ENCODE measurements at places on chromosomes 12 and 14.

DNA sequence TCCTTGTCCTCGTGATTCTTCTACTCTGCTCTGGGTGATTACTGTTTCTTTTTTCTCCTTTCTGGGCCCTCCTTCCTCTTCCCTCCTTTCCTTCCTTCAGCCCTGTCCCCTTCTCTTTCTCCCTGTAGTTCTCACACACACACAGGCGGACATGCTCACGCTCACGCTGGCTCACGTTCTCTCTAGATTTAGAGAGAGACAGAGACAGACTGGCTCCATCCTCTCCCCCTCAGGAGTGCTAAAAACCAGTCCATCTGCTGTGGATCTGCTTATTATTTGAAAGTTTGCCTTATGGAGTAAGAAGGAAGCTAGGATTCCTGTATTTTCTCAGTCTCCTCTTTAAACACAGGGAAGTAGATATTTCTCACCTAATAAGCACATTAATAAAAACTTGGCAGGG, 48.1 kb downstream of the KCNA1 start:
- H3K4me1 ChIP-seq = no peaks in the 10 kb centered on the region
- no peak for DNase-seq
- H3K4me3 ChIP-seq = no peak overlapping the region
- no peaks in the 10 kb centered on the region for H3K36me3 ChIP-seq
- no peaks in the 10 kb centered on the region for H3K27me3 ChIP-seq
- no peak overlapping the region for H3K27ac ChIP-seq

DNA sequence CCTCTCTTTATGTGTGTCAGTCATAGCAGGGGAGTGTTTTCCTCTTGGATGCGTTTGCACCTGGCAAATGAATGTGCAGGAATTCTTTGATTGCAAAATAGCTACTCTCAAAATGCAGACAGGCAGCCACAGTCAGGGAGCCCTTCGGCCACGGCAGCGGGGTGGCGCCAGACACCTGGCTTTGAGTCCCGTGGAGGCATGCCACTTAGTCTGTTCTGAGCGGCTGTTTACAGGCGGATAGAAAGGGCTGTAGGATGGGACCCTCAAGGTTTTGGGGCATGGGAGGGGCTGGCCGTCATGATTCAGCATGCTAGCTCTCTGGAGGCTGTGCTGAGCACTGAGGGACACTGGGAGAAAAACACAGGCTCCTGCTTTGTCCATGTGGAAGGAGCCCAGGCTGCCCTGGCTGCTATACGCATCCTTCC, 117.1 kb downstream of the SLC25A47 start:
- H3K36me3 ChIP-seq = no peaks in the 10 kb centered on the region
- H3K4me3 ChIP-seq = no peak overlapping the region
- DNase-seq = peak; percentile 85
- H3K27ac ChIP-seq = peak overlapping the region; percentile 1

DNA sequence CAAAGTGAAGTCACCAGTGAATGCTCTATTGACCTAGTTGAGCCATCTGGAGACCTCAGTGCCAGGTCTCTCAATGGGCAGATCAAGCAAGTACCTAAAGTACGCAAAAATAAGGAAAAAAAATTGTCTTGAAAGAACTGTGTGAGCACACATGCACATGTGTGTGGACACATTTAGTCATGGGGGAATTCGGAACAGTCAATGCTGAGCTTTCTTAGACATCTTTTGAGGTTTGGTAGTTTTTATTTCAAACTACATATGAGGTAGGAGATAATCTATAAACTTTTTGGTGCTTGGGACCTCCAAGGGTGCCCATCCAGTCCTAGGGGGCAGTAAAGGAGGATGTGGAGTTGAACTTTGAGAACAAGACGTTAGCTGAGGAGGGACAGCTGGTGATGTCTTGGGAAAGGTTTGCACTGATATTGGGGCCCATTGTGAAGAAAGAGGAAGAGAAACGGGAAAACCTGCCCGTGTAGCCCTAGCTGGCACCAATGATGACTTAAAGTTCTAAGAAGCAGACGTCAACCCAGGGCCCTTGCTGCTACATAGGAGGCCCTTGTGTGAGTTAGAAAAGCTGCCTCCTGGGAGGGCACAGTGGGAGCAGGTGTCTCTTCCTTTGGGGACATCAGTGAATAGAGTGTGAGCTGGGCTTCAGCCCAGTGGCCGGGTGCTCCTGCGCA, 124.4 kb downstream of the NT5DC3 start:
- no peak overlapping the region for H3K4me3 ChIP-seq
- H3K27me3 ChIP-seq = no peaks in the 10 kb centered on the region
- no peak overlapping the region for H3K27ac ChIP-seq
- no peak for DNase-seq
- no peaks in the 10 kb centered on the region for H3K36me3 ChIP-seq

GRCh38 chr14:95516554-95517181, at the start of gene SYNE3:
Gene SYNE3 (minus strand): TSS chr14:95516650. CDS start chr14:95475821, 40,829 bp downstream.
- H3K4me3 ChIP-seq = peak within 1 kb of the TSS; percentile 32
- H3K27me3 ChIP-seq = no peaks in the 10 kb centered on the region
- peak within 1 kb of the TSS; percentile 20 for H3K27ac ChIP-seq
- DNase-seq = no peak
- H3K36me3 ChIP-seq = no peaks in the 10 kb centered on the region
- peaks cover 25% of the 10 kb centered on the region for H3K4me1 ChIP-seq

GRCh38 chr14:80586131-80586530, 355.4 kb downstream of the CEP128 start:
- no peak overlapping the region for H3K27ac ChIP-seq
- no peaks in the 10 kb centered on the region for H3K27me3 ChIP-seq
- no peak for DNase-seq
- no peak overlapping the region for H3K4me3 ChIP-seq

GRCh38 chr12:75491169-75491568, 10.6 kb downstream of the GLIPR1 start:
- no peaks in the 10 kb centered on the region for H3K36me3 ChIP-seq
- H3K4me3 ChIP-seq = no peak overlapping the region
- no peak for DNase-seq
- H3K27ac ChIP-seq = no peak overlapping the region

- H3K4me3 ChIP-seq = no peak overlapping the region
- no peaks in the 10 kb centered on the region for H3K4me1 ChIP-seq
- no peaks in the 10 kb centered on the region for H3K27me3 ChIP-seq
- no peak overlapping the region for H3K27ac ChIP-seq
- no peaks in the 10 kb centered on the region for H3K36me3 ChIP-seq
Observed at GRCh38 chr14:75547552-75548250, 25.4 kb downstream of the BATF start.

GRCh38 chr14:68626386-68626785, 166.5 kb downstream of the ZFP36L1 start:
- peak overlapping the region; percentile 96 for H3K27ac ChIP-seq
- no peaks in the 10 kb centered on the region for H3K36me3 ChIP-seq
- H3K27me3 ChIP-seq = no peaks in the 10 kb centered on the region
- DNase-seq = no peak
- no peak overlapping the region for H3K4me3 ChIP-seq

DNA sequence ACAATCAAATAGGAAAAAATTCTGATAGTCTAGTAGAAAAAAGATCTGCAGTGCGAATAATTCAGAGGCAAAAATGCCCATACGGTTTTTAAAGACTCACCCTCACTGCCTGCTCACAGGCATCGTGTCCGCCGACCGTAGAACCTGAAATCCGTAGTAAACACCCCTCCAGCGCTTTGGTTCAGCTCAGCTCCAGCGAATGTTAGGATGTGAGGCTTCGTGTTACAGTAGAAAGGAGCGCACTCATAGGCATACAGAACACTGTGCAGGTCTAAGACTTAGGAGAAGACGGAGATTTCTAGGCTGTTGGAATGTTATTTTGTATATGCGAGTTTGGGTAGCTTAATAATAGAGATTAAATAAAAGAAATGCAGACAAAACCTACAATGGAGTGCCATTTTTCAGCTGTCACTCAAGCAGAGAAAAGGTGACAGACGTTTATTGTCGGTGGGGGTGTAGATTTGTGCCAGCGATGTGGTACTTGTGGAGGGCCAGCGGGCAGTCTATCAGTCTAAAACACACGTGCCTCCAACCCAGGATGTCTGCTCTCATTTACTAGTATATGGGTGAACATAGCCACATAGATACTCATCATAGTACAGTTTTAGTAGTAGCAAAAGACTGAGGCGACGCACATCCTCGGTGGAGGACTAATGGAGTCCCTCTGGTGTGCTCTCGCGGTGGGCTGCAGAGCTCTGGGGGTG, 25.7 kb downstream of the SFSWAP start:
- H3K36me3 ChIP-seq = no peaks in the 10 kb centered on the region
- no peaks in the 10 kb centered on the region for H3K4me1 ChIP-seq

DNA sequence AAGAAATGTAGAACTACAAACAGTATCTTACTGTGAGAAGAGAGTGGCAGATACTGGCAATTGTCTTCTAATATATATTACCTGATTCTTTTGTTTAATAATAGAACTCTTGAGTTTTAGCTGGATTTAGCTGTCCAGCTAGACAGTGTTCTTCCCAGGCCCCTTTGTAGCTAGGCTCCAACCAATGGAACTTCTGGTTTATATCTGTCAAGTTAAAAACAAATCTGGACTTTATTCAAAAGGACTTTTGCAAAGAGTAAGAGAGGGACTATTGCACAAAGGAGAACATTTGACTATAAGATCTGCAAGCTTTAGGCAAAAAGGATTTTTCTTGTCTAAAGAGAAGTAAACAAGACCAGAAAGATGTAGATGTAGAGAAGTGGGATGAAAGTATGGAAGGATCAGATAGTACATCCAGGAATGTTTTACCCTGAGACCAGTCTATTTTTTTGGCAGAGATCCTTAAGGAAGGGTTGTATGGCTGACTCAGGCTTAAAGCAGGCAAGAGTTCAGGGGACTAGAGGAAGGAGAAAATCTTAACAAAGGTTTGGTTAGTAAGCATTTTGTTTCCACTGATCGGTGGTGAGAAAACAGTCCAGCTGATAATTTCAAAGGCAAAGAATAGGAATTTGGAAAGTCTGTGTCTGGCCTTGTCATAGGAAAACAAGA, 111.1 kb upstream of the PLEKHA5 start:
- H3K27ac ChIP-seq = peak overlapping the region; percentile 22
- no peaks in the 10 kb centered on the region for H3K27me3 ChIP-seq
- DNase-seq = no peak
- peaks cover 13% of the 10 kb centered on the region for H3K4me1 ChIP-seq
- no peak overlapping the region for H3K4me3 ChIP-seq

DNA sequence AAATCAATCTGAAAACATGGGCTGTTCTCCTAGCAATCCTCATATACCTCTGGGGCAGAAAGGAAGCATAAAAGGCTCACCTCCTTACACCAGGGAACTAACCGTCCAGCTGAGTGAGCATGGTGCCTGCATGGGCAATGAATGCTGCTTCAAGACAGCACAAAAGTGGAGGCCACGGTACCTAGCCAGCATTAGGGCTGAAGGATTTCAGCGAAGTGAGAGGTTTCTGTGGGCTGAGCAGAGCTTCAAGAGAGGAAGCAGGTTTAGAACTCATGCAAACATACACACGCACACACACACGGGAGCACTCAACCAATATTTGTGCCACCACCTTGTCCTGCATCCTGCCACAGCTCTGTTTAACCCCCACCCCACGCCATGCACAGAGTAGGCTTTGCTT, 838.5 kb upstream of the TMEM132C start:
- H3K27ac ChIP-seq = no peak overlapping the region
- H3K27me3 ChIP-seq = no peaks in the 10 kb centered on the region
- DNase-seq = no peak
- no peaks in the 10 kb centered on the region for H3K4me1 ChIP-seq
- no peak overlapping the region for H3K4me3 ChIP-seq

- DNase-seq = no peak
- no peaks in the 10 kb centered on the region for H3K4me1 ChIP-seq
- no peaks in the 10 kb centered on the region for H3K36me3 ChIP-seq
- no peaks in the 10 kb centered on the region for H3K27me3 ChIP-seq
Observed at GRCh38 chr12:119204131-119204530, 25.4 kb downstream of the HSPB8 start.

- H3K4me1 ChIP-seq = peaks cover 51% of the 10 kb centered on the region
- H3K27ac ChIP-seq = peak overlapping the region; percentile 90
- H3K27me3 ChIP-seq = no peaks in the 10 kb centered on the region
- peak; percentile 72 for DNase-seq
- H3K4me3 ChIP-seq = no peak overlapping the region
Observed at GRCh38 chr14:68230950-68231717, 411.6 kb downstream of the RAD51B start.

GRCh38 chr12:1594261-1595025, at the start of gene FBXL14:
Gene FBXL14 (minus strand): TSS chr12:1594581. CDS start chr12:1594066, 515 bp downstream.
- no peaks in the 10 kb centered on the region for H3K36me3 ChIP-seq
- H3K4me1 ChIP-seq = peaks cover 47% of the 10 kb centered on the region
- peak; percentile 92 for DNase-seq
- H3K27me3 ChIP-seq = no peaks in the 10 kb centered on the region

DNA sequence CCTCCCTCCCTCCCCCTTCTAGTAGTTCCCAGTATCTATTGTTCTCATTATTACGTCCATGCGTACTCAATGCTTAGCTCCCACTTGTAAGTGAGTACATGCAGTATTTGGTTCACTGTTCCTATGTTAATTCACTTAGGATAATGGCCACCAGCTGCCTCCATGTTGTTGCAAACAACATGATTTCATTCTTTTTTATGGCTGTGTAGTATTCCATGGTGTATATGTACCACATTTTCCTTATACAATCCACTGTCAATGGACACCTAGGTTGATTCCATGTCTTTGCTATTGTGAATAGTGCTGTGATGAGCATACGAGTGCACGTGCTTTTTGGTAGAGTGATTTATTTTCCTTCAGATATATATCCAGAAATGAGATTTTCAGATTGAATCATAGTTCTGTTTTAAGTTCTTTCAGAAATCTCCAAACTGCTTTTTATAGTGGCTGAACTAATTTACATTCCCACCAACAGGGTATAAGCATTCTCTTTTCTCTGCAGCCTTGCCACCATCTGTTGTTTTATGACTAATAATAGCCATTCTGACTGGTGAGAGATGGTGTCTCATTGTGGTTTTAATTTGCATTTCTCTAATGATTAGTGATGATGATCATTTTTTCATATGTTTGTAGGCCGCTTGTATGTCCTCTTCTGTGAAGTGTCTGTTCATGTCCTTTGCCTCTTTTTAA, 17.9 kb upstream of the CLEC7A start:
- no peaks in the 10 kb centered on the region for H3K4me1 ChIP-seq
- H3K27ac ChIP-seq = no peak overlapping the region
- H3K27me3 ChIP-seq = no peaks in the 10 kb centered on the region
- no peaks in the 10 kb centered on the region for H3K36me3 ChIP-seq

- no peaks in the 10 kb centered on the region for H3K27me3 ChIP-seq
- no peak for DNase-seq
- H3K4me1 ChIP-seq = no peaks in the 10 kb centered on the region
- no peak overlapping the region for H3K4me3 ChIP-seq
- no peak overlapping the region for H3K27ac ChIP-seq
Observed at GRCh38 chr12:91542666-91543065, 360.0 kb upstream of the DCN start.
